ENCODE measurements at places on chromosomes 5 and 9. TPM values are rescaled to one million over a fixed set of nuclear protein-coding genes. Genes with fewer than 3 reads are reported as not detected.

- DNase-seq = no peak
Observed at GRCh38 chr5:81853030-81853357, 102.1 kb upstream of the SSBP2 start.

DNA sequence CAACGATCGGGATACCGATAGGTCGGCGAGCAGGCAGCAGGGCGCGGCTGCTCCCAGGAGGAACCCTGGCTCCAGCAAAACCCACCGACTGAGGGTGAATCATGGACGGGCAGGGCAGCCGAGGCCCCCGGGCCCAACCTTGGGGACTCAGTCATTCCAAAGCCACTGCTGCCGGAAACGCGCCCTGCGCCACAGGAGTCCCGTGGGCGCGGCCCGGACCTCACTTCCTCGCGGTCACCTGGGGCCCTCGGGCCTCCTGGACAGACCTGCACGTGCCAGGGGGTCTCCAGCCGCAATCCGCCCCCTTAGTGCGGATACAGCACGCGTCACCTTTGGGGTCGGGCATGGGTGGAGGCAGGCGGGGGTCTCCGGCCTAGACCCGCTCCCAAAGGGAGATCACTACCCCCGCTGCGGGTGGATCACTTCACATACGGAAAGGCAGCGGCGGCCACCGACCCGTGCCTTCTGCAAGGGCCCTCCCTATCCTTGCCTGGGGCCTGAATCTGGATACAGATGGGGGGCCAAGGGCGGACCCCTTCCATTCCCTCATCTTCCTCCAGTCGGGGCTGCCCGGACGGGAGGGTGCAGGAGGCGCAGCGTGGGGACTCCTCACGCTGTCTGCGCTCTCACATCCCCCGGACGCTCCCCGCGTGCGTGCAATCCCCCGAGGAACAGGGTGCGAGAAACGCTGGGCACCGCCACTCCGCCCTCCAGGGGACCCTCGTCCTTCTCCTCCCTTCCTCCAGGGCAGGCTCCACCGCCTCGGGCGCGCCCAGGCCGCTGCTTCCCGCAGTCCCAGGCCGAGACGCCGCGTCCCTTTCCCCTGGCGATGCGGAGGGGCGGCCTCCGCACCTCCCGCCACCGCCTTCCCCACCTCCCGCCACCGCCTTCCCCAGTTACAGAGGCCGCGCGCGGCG, 586 bp downstream of the TXN start:
- DNase-seq = peak; percentile 16

DNA sequence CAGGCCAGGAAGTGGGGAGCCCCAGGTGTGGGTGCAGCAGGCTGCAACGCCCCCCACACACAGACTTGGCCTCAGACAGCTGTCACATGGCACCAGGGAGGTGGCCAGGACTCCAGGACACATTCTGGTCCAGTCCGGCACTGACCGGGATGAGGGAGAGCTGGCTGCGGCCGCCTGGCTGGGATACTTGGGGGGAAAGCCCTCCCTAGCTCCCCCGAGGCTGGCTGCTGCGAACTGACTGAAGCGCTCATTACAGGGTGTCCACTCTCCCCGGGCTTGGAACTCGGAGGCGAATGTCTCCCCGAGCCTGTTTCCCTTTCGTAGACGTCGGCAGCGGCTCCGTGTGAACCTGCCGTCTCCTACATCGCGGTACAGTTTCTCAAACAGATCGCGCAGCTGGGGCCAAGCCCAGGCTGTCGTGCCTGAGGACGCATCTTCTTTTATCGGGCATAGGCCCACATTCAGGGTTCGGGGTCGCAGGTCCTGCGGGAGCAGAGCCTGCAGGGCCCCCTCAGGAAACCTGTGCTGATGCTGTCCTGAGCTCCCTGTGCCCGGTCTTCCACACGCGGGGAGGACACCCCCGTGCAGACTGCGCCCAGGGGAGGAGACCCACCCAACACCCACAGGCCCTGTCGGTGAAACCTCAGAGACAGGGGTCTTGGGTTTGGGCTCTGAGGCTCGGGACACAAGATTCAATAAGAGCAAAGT, 19.8 kb downstream of the NACC2 start:
- DNase-seq = no peak

DNA sequence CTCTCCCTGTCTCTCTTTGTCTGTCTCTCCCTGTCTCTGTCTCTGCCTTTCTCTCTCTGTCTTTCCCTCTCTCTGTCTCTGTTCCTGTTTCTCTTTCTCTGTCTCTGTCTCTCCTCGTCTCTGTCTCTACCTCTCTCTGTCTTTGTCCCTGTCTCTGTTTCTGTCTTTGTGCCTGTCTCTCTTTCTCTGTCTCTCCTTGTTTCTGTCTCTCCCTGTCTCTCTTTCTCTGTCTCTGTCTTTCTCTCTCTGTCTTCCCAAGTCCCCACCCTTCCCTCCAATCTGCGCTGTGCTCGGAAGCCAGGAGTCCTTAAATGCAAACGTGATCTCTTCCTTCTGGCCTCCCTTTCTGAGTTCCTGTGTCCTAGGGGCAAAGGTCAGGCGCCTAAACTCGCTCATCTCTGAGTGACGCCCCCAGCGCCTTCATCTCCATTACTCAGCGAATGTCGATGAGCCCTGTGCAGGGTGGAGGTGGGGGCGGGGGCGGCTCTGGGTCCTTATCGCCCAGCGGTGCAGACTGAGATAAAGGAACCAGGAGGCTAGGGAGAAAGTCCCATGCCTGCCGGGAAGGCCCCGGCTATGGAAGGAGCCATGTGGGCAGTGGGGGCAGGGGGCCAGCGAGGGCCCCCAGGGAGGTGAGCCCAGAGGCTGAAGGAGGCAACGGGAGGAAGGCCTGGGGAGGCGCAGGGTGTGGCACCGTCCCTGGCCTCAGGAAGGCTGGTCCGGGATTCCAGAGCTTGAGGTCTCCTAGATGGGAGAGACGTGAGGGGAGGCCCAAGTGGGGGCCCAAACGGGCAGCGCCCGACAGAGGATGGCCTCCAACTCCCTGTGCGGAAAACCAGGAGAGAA, 1.5 kb upstream of the SLC6A19 start:
- DNase-seq = no peak

DNA sequence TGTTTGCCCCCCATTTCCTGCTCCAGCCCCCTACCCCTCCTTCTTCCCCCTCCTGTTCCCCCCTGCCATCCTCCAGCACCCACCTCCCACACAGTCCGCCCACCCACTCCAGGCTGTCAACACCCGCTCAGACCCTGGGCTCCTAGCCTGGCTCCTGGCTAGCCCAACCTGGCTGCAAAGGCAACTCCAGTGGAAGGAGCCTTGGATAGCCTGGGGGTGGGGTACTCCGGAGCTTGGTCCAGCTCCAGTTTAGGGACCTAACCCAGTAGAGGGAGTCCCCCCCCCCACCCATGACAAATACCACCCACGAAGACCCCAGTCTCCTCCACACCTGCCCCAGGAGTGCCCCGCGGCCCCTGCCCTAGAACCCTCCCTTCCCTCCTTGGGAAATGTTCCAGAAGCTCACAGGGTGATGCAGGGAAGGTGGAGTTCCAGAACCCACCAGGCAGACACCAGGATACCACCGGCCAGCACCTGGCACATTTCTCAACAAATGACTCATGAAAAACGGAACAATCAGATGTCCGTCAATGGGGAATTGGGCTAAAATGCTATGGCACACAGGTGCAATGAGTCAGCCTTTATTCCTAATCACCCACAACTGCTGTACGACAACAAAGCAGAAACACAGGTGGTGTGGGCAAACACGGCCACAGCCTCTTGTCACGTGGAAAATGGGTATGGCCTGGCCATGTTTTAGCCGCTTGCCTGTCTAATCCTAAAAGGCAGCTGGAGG, 901 bp upstream of the SLC12A7 start:
- no peak for DNase-seq

DNA sequence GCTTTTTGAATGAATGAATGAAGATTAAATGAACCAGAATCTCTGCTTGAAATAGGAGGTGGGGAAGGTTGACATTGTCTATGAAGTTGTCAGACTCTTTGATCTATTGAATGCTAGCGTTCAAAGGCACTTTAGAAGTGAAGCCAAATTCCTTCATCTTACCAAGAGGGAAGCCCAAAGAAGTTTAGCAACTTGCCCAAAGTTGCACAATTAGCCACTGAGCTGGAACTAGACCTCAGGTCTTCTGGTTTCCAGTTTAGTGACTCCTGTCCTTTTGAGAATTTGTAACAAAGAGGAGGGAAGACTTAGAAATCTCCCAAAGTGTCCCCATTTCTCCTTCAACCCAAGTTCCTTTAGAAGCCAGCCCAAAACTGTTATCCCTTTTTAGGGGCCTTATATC, 20.7 kb upstream of the SLC1A3 start:
- DNase-seq = no peak

- no peak for DNase-seq
Observed at GRCh38 chr9:21873540-21874221, 71.2 kb downstream of the MTAP start.

DNA sequence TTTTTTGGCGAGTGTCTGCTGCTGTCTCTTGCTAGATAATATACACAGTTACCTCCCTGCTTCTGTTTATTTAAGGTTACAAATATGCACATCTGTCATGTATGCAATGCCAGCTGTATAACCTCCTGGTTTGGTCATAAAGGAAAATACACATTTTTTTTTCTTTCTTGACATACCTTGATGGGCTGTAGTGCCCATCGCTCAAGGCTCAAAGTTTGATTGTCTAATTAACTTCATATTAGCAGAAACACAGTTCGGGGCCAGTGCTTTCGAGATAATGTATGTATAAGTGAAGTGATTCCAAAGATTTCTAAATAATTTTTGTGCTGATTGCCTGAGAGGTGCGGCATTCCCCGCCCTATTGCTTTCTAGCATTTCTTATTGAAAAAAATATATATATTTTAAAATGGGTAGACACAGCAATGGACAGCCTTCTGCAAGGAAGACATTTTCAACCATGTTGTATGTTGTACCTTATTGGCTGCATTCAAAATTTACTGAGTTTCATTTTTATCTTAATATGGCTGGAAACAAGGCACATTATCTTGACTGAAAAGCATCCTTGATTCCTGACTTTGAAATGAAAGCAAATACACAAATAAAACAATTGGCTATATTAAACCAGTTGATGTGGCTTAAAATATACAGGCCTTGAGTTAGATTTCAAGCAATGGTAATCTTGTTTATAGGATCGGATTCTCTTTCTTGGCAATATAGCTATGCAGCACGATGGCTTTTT, 206.2 kb downstream of the MEF2C start:
- no peak for DNase-seq

DNA sequence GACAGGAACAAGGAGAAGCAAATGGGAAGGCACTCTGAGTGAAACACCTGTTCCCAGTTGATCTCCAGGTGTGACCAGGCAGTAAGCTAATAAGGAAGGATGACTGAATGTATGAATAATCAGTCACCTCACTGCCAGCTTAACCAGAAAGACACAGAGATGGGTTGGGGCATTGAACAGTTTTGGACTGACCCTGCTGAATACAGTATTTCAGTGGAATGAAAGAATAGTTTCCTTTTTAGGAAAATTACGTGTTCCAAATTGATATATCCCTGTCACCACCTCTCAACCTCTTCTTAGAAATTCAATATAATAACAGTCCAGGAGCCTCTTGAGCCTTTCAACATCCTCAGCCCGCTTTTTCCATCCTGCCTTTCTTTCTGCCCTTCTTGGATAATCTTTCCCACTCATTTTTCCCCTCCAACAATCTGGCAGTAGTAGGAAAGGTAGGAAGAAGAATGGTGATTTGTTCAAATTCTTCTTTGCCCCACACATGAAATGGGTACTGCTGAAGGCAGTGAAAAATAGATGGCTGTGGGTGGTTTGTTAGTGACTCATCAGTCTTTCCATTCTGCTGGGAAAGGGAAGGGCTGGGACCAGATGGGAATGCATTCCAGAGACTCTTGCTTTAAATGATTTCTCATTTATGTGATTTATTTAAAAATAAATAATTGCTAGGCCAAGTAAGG, 117.9 kb downstream of the ZSWIM6 start:
- no peak for DNase-seq

DNA sequence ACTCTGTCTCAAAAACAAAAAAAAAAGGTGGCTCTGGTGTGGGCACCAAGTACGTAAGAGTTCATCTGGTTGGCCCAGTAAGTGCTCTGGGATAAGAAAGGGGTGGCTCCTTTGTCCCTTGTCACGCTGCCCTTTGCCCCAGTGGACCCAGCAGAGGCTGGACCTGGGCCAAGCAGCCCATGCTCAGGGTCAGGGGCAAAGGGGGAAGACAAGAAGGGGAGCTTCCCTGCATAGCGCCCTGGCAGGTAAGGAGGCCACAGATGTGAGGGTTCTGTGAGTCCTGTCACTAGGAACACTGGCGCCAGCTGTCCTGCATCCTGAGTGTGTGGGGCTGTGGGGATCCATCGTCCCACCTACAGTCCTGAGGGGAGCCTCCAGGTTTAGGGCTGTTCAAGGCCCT, 65.3 kb downstream of the GADD45G start:
- no peak for DNase-seq

DNA sequence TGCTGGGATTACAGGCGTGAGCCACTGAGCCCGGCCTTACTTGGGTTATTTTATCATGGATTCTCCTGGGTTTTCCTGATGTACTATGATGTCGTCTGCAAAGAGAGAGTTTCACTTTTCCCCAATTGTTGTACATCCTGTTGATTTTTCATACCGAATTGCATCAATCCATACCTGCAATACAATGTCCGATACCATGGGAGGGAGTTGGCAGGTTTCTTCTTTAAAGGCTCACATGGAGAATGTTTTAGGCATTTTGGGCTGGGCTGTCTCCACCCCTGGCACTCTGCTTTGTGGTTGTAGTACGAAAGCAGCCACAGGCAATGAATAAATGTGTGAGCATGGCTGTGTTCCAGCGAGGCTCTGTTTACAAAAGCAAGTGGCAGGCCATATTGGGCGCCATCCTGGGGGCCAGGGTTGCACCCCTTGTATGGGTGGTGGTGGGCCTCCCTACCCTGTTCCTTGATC, 35.1 kb upstream of the EXOC3 start:
- DNase-seq = no peak

- DNase-seq = no peak
Observed at GRCh38 chr9:1709347-1709746, 305.8 kb upstream of the SMARCA2 start.

DNA sequence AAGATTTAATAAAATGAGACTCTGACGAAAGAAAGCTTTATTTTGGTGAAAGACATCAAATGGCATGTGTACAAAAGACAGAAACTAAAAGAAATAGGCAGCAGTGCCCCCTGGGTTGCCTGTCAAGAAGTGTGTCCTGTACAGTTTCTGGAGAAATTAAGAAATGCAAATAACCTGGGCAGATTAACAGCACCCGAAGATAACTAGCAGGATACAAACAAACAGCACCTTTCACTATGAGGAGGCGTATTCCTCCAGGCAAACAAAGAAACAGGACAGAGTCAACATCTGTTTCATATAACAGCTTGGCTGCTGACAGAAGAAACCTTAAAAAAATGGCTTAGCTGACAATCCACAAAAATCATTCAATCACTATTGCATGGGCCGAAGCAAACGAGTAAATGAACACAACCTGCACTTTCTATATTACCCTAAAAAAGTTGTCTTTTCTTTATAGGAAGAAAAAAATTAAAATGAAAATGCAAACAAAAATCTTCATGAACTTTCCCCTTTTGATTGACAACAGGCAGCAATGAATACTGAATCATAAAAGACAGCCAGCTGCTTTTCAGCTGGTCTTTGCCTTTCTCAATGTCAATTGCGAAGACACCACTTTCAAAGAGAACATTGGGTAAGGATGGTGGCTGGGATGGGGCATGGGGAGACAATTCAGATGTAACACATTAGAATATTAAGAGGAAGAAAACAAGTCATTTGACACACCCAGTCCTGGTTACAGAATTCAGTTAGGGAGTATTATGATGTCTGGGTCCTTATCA, 162.1 kb downstream of the ARL15 start:
- no peak for DNase-seq

- no peak for DNase-seq
Observed at GRCh38 chr9:136292591-136293448, 11.1 kb downstream of the CCDC187 start.

SH3TC2 gene
- 0.65 TPM for polyA plus RNA-seq
